Ascending aorta (tissue), 2 donors: ENCODE measurements at places on chromosomes 4 and X. TPM values are rescaled to one million over a fixed set of nuclear protein-coding genes. Genes with fewer than 3 reads are reported as not detected.

CLGN gene
- not detected for total RNA-seq

RHOXF2 gene
- total RNA-seq: not detected

RGN gene
- total RNA-seq: 1.5 TPM

SLC6A14 gene
- not detected for total RNA-seq

RPS3A gene
- total RNA-seq: 1,276 TPM

CCDC160 gene
- total RNA-seq: not detected

DNA sequence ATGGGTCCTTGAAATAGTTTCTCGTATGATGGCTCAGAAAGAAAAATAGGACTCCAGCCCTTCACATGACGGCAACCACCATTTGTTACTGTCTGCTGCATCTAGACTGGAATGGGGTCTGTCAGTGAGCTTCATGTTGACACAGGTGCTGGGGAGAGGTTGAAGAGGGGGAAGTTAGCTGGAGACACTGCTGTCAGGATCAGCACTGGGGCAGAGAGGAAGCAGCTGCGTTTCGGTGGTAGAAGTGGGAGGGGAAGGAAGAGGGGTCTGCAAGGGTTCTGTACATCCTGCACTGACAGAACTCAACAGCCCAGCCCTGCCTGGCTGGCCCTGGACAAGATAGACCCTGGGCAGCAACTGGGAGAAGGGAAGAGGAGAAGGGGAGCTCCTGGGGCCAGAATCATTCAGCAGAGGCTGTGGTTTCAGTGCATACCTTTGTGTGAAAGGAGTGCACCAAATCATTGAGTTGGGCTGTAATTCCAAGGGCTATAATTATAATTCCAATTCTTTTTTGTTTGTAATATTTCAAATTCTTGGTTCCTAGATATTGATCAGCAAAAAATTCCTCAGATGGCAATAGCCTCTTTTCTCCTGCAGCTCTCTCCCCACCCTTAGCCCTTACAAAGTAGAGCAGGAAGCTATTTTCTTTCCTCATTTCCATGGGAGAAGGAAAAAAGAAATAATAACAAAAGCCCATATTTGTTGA is 119.4 kb upstream of the C1GALT1C1 start:
- no peak for DNase-seq

- DNase-seq: no peak
These were observed 118.7 kb downstream of the SMARCA1 start for GRCh38 chrX:129404670-129405008.

DNA sequence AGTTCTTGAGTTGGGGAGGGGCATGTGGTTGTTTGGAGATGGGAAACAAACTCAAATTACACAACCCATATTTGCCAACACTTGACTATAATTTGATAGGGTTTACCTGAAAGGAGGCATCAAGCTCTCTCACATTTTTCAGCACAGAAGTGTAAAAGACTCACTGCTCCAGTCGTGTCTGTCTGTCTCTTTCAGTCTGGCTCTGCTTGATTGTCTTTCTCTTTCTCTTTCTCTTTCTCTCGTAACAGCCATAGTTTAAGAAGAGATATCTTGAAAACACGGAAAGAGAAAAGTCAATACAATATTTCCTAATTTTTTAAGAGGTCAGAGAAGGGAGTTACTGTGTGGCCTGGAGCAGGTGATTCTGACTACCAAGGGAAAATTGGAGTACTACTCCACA is 413.6 kb upstream of the CXorf51A start:
- no peak for DNase-seq

- DNase-seq: no peak
These were observed 70.7 kb upstream of the PPP3CA start for GRCh38 chr4:101418055-101418454.

DNA sequence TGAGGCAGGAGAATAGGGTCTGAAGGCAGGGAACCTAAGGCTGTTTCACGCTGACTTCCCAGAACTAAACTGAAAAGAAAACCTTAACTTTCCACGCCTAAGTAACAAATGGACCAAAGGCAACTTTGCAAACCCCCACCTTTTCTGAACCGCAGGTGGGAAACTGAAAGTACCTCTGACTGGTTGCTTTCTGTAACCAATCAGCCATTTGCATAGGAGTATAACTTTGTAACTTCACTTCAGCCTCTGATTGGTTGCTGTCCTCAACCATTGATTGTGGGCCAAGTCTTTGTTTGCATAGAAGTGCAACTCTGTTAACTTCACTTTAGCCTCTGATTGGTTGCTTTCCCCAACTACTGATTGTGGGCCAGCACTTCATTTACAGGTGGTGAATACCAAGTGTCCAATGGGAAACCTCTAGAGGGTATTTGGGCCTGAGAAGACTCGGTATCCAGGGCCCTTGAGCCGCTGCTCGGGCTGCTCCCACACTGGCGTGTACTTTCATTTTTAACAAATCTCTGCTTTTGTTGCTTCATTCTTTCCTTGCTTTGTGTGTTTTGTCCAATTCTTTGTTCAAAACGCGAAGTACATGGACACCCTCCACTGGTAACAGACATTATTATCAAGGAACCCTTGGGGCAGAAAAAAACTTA is 121.6 kb upstream of the CBR4 start:
- no peak for DNase-seq

GRCh38 chr4:142715727-142716126 is 130.4 kb downstream of the INPP4B start:
- DNase-seq: no peak

- no peak for DNase-seq
These were observed 73.1 kb downstream of the PACRGL start for GRCh38 chr4:20773144-20773997.

GRCh38 chrX:50643525-50644137 is 170.4 kb downstream of the SHROOM4 start:
- no peak for DNase-seq
